ENCODE measurements at places on chromosomes 13 and 19.
A peak's percentile ranks its signal among the peaks of the same experiment; 100 is the strongest.

DNA sequence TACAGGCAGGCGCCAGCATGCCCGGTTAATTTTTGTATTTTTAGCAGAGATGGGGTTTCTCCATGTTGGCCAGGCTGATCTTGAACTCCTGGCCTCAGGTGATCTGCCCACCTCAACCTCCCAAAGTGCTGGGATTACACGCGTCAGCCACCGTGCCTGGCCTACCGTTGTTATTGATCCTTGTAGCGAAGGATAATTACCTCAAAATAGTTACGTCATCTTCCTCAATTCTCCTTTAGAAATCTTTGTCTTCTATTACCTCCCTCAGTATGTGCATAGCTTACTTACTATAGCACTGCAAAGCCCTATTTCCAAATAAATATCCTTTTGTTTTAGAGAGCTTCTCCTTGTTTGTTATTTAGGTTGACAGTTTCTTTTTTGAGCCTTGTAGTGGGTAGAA lies 9.4 kb upstream of the TLE6 start:
- no peak for DNase-seq

- DNase-seq, result no peak
These were observed 931.6 kb upstream of the MIR17HG start for GRCh38 chr13:90415902-90416301.

DNA sequence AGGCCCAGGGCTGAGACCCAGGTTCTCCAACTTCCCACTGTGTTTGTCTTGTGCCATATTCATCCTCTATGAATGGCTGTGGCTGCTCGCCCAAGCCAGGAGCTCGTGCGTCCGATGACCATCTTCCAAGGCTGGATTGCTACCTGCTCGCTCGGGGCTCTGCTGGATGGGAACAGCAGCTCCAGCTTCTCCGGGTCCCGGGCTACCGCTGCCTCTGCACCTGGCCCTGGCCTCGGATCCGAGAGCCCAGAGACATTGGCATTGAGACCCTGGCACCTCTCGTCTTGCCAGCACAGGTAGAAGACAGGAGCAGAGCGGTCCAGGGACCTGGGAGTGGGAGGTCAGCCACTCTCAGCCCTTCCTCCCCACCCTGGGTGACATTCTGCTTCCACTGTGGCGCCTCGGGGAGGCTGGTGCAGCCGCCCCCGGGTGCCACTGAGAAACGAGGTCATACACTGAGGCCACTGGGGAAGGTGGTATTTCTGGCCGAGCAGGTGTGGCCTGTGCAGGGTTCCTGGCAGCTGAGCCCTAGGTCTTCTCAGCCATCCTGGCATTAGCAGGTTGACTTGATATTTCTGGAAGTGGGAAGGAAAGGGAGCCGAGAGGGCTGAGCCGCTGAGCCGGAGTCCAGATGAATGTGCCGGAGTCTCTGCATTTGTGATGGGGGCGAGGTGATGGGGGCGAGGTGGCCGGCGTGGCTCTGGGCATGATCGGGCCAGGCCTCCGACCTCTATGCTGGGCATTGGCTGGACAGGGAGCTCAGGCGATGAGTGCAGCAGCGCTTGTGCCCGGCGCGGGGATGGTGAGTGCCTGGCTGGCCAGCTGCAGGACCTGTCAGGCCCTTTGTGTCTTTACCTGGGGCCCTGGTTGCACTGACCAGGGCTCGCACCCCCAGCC lies 18.6 kb downstream of the NDUFB7 start:
- DNase-seq, result no peak

GRCh38 chr19:33883859-33884519 lies 87.3 kb downstream of the KCTD15 start:
- no peak for DNase-seq

DNA sequence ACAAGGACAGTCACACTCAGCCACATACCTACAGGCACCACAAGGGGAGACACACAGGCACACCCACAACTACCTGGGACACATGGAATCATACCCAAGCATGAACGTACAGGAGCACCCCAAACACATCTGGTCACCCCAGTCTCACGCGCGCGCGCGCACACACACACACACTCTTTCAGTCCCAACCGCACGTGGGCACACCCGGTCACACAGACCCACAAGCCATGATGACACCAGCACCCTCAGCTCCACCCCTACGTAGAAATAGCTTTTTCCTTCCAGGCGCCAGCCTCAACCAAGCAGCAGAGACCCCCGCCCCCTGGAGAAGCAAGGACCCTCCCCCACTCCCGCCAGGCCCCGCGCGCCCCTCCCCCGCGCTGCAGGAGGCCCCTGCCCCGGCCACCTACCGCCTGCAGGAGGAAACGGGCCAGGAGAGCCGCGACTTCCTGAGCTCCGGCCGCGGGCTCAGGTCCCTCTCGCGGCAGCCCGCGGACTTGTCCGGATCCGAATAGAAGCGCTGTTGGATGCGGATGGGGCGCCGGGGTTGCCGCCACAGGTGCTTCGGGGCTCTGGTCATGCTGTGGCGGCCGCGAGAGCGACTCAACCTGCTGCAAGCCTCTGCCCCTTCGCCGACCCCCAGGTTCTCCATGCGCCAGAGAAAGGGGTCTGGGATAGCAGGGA lies 6.4 kb upstream of the PDE4C start:
- no peak for DNase-seq

- no peak for DNase-seq
These were observed 25.7 kb upstream of the TPTE2 start for GRCh38 chr13:19586904-19587634.

- DNase-seq, result no peak
These were observed 66.9 kb upstream of the CACNA1A start for GRCh38 chr19:13573056-13573667.

GRCh38 chr13:46551410-46552302 lies 1.3 kb upstream of the LRCH1 start:
- DNase-seq, result peak; percentile 16

DNA sequence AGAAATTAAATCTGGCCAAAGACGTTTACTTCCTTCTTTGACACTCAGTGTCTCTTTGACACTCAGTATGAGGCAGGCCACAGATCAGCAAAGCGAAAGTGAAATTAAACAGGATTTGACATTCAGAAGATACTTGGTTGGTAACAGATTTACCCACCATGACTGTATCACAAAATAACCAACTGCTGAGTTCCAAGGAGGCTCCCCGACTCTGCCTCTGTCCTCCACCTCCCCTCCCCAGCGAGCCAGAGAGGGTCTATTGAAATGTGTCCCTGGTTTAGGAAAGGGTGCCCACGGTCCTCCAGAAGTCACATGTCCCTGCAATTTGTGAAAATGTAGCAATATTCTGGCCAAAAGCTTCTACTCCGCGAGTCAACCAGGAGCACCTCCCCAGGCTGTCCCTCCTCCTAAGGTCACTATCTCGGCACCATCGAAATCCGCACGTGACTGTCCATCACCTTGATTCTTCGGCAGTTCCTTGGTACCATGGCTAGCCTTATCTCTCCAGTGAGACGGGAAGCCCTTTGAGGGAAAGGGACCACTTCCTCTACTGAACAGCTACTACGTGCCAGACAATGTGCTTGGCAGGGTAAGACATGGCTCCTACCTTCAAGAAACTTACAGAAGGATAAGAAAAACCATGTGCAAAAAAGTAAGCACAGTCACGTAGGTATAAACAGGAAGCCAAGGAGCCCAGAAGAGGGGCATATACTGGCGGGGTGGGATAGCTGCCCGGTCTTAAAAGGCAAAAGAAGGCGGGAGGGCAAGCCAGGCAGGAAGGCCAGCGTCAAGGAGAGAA lies 1.5 kb downstream of the N4BP2L1 start:
- DNase-seq, result no peak

DNA sequence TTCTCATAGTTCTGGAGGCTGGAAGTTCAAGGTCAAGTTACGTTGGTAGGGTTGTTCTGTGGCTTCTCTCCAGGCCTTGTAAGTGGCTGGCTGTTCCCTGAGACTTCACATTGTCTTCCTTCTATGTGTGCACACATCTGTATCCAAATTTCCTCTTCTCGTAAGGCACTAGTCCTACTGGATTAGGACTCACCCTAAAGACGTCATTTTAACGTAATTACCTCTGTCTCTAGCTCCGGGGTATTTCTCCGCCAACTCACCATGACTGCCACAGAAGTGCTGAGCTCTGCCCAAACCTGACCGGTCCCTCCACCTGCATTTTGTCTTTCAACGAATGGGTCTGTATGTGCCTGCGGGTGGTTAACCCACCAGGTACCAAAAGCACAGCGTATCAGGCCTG lies 8.7 kb upstream of the SYDE1 start:
- DNase-seq, result no peak

GRCh38 chr13:74299721-74300120 lies 165.5 kb upstream of the KLF12 start:
- no peak for DNase-seq

DNA sequence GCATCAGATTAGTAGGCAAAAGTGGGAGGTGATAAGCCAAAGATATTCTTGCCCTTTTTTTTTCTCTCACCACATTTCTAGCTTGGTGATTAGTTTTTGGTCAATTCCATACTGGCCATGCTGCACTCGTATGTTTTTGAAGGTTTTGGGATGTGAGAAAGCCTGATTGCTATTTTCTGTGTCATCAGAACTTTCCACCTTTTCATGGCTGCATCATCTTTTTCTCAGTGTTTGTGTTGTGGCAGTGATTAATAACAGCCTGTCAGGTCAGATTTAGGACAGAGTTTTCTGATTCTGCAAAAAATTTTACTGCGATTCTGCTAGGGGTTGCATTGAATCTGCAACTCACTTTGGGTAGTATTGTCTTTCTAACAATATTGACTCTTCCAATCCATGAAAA lies 32.9 kb downstream of the PSG1 start:
- DNase-seq, result no peak

- peak; percentile 53 for DNase-seq
These were observed 44.0 kb upstream of the GAS6 start for GRCh38 chr13:113907635-113908617.

DNA sequence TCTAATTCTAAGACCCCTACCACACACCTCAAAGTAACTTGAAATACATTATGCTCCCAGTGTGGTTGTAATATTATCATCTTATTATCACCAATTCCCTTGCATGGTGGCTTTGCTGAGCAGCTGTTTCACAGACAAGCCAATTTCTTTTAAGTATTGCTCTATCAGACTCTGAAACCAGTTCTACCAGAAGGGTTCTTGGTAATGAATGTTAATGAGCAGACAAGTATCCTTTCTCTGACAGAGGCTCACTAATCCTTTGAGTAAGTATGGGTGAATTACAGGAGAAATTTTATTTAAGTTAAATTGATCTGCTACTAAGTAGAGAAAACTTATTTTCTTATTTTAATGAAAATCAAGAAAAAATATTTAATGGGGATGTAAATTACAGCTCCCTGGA lies 326.0 kb downstream of the GPC6 start:
- DNase-seq, result no peak

DNA sequence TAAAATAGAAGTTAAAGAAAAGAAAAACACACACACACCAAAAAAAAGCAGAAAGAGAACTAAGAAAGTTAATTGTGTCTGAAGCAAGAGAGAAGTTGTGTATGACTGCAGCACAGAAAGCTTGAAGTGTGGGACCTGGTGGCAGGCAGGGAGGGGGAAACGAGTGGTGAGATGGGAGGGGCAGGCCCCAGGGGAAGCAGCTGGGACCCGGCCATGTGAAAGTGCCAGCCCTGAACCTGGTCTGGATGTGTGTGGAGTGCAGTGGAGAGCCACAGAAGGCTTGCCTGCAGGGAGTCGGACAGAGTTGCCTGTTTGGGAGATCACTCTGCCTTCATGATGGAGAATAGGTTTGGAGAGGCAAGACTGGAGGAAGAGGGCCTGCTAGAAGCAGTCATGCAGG lies 199.0 kb downstream of the GGACT start:
- no peak for DNase-seq

DNA sequence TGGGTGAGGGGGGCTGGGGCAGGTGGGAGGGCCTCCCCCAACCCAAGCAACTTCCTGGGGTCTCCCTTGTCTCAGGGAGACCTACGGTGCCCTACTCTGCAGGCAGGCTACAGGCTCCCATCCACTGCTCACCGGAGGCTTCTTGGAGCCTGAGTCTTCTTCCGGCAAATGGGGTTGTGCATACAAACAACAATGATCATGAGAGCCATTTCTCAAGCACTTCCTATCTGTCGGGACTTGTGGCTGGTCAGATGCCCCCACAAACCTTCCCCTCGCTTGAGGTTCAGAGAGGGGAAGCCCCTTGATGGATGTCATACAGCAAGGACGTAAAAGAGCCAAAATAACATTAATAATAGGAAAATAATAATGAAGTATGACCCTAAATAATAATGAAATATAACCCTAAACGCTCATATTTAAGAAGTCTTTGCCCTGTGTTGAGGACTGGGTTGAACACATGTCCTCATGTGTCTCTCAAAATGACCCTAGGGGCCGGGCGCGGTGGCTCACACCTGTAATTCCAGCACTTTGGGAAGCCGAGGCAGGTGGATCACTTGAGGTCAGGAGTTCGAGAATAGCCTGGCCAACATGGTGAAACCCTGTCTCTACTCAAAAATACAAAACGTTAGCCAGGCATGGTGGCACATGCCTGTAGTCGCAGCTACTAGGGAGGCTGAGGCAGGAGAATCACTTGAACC lies 727 bp downstream of the CD37 start:
- no peak for DNase-seq

GRCh38 chr13:76440568-76440967 lies 445.6 kb downstream of the KCTD12 start:
- no peak for DNase-seq

GRCh38 chr13:24228852-24229458 lies 68.4 kb downstream of the SPATA13 start:
- no peak for DNase-seq

DNA sequence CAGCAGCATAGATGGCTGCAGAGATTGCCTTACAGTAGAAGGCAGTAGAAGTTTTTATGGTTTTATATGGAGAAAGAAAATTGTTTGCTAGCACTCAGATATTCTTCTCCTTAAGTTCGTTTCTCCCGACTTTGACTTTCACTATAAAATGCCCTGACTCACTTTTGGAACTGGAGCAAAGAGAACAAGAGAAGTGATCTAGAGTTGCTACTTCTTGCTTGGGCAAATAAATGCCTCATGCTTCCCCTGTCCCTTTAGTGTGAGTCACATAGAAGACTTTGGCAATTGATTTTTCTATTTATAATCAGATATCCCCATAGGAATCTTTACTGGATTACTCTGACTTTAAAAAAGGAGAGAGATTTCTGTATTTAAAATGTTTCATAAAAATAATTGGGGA lies 46.9 kb downstream of the ITGBL1 start:
- DNase-seq, result no peak

- DNase-seq, result no peak
These were observed 726.0 kb downstream of the DIAPH3 start for GRCh38 chr13:59437544-59438301.

DNA sequence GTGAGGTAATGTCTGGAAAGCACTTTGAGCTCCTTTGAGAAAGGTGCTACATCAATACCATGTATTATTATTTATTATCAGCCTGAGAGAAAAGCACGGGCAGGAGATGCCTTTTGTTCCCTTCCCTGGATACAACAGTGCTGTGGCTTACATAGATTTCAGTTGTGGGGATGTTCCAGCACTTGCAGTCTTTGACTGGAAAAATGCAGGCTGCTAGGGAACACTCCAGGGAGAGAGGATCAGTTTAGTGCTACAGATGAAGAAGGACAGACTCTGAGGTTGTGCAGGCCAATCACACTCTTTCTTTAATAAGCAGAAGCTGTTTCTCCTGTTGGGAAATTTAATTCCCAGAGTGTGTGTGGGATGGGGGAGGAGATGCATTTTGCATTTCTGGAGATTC lies 94.5 kb upstream of the OBI1 start:
- no peak for DNase-seq

- no peak for DNase-seq
These were observed 40.6 kb downstream of the PCDH17 start for GRCh38 chr13:57672168-57672567.

- DNase-seq, result no peak
These were observed 32.8 kb upstream of the WDFY2 start for GRCh38 chr13:51551416-51551815.

GRCh38 chr19:16133818-16134217 lies 9.7 kb upstream of the HSH2D start:
- no peak for DNase-seq

Measured in NCI-H2107 (cell line).